ENCODE measurements at places on chromosomes 5 and 9. TPM values are rescaled to one million over a fixed set of nuclear protein-coding genes. Genes with fewer than 3 reads are reported as not detected.
A peak's percentile ranks its signal among the peaks of the same experiment; 100 is the strongest.

DNA sequence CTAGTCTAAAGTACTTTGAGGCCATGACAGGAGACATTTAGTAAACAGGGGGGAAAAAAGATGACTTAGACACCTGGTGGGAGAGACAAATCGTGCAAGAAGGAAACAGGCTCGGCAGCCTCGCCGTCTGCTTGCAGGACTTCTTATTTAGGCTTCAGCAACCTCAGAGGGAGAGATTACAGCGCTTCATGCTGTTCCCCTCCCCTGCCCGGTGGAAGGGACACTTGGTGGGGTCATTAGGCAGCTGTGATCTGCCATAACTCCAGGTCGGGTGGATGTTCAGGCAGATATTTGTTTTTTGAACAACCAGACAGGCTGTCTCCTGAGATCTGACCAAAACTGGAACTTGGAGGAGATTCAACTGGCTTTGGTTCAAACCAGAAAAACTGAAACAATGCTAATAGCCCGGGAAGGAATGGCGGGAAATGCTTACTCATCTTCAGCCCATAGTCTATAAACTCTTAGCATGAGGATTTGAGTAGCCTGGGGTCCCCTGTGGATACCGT is 38.1 kb upstream of the CD180 start:
- no peaks in the 10 kb centered on the region for H3K4me1 ChIP-seq
- no peaks in the 10 kb centered on the region for H3K27me3 ChIP-seq
- no peaks in the 10 kb centered on the region for H3K36me3 ChIP-seq
- DNase-seq: no peak
- no peak overlapping the region for H3K27ac ChIP-seq

DNA sequence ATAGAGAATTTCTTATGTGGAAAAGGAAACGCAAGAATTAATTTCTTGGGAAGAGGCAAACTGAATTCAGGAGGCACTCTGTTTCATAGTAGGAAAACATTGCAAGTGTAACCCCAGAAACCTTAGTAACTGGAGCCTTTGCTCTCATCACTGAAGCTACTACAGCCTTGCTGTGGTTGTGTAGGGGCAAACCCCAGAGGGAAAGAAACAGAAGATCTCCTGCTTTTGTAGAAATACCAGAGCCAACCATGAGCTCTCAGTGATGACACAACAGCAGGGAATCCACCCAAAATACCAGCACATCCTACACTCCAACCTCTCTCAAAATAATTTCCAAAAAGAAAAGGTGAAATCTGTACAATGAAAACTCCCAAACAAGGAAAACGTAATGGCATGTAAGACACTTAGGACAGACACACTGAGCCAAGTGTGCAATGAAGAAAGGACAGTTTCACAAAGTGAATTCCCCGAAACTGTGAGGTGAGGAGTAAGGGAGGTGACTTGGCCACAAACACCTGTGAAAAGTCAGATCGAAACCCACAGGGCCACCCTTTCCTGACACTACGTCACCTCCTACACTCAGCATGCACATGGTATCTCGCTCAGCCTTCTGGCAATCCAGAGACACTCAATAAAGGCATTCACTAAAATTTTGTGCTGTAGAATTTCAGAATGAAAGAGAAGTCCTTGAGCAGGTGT is 8.5 kb upstream of the ACSL6 start:
- H3K27me3 ChIP-seq: peaks cover 17% of the 10 kb centered on the region
- no peaks in the 10 kb centered on the region for H3K36me3 ChIP-seq
- H3K4me1 ChIP-seq: no peaks in the 10 kb centered on the region

- no peak for DNase-seq
- H3K4me1 ChIP-seq: peaks cover 4% of the 10 kb centered on the region
- no peaks in the 10 kb centered on the region for H3K27me3 ChIP-seq
- no peak overlapping the region for H3K27ac ChIP-seq
- no peak overlapping the region for H3K4me3 ChIP-seq
- no peaks in the 10 kb centered on the region for H3K36me3 ChIP-seq
These were observed 216.4 kb upstream of the CYLC2 start for GRCh38 chr9:102778746-102779145.

DNA sequence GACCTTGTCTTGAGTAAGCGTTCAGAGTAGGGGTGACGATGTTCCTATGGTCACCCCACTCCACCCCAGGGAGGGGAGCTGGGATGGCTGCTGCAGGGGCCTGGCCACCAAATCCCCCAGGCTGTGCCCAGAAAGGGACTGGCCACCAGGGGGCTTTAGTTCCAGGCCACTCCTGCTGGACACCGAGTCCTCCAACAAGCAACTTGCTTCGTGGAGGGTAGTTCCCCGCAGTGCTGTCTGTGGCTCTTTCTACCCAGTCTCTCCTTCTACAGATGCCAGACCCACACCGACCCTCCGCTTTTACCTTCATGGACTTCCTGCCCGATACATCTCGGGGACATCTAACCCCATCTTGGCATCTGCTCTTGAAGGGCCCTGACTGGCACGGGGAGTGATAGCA is 35.7 kb upstream of the GABRP start:
- no peaks in the 10 kb centered on the region for H3K36me3 ChIP-seq
- peak overlapping the region; percentile 15 for H3K27ac ChIP-seq
- peak; percentile 28 for DNase-seq
- peaks cover 14% of the 10 kb centered on the region for H3K27me3 ChIP-seq
- H3K4me1 ChIP-seq: peaks cover 12% of the 10 kb centered on the region

GRCh38 chr5:143124593-143124992 is 278.9 kb downstream of the NR3C1 start:
- DNase-seq: no peak
- H3K27ac ChIP-seq: no peak overlapping the region
- H3K36me3 ChIP-seq: no peaks in the 10 kb centered on the region
- no peaks in the 10 kb centered on the region for H3K27me3 ChIP-seq
- H3K4me1 ChIP-seq: peaks cover 30% of the 10 kb centered on the region

The EIF4EBP3 gene
- 5.3 TPM for total RNA-seq

Data from cardiac muscle cell (in vitro differentiated cells and primary cell).